Fibroblast of skin of back (primary cell): ENCODE measurements at places on chromosomes 7 and 10.
A peak's percentile ranks its signal among the peaks of the same experiment; 100 is the strongest.

DNA sequence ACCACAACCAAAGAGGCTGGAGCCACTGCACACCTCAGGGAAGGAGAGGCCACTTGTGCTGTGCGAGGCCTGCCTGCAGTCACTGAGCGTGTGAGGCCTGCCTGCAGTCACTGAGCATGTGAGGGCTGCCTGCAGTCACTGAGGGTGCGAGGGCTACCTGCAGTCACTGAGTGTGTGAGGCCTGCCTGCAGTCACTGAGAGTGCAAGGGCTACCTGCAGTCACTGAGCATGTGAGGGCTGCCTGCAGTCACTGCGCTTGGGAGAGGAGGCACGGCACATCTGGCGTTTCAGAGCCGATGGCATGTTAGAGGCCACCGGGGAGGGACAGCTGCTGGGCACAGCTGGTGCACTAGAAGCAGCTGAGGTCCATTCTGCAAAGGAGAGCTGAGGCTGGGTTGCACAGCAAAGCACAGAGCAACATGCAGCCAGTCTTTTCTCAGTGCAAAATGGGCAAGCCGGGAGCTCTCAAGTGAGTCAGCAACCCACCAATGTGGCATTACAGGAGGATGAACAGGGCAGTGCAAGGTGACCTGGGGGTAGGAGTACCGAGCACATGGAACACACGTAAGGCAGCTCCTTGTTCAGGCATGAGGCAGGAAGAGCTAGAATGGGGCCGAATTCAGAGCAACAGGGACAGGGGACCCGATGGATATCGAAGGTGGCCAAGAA, 540.1 kb downstream of the PTPRN2 start:
- DNase-seq: no peak

DNA sequence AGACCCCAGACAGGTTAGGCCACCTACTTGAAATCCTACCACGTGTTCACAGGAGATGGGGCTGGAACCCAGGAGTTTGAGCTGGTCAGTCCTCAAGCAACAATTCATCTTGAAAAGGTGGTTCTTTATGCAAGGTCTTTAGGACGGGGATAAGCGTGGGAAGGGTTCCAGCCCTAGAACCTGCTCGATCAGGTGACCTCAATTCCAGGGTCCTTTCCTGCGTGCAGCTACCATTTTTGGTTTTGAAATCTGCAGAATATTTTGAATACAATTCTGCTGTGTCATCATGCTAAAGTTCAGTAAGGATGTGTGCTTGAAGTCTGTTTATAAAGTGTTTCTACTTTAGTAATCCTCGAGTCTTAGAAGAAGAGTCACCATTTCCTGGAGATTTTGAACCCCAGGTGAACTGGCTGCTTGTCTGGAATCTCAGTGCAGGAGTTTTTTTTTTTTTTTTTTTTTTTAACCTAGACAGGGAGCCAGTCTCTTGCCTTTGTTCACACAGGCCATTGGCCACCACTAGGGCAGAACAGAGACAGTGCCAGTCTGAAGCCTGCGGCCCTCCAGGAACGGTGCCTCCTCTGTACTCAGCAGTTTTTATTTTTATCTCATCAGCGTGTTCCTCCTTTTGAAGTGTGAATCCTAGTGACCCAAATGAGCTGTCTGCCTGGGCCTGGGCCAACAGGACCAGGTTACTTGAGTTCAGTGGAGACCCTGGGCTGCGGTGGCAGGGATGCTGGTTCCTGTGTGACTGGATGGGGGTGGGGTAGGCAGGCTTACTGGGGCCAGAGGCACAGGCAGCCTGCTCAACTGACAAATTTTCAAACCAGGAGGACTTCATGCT, 54.6 kb downstream of the EEPD1 start:
- DNase-seq: peak; percentile 81

- DNase-seq: no peak
These were observed 59.7 kb upstream of the PIP4K2A start for GRCh38 chr10:22774102-22774501.

- no peak for DNase-seq
These were observed 6.6 kb upstream of the SAMD8 start for GRCh38 chr10:75104842-75105241.

DNA sequence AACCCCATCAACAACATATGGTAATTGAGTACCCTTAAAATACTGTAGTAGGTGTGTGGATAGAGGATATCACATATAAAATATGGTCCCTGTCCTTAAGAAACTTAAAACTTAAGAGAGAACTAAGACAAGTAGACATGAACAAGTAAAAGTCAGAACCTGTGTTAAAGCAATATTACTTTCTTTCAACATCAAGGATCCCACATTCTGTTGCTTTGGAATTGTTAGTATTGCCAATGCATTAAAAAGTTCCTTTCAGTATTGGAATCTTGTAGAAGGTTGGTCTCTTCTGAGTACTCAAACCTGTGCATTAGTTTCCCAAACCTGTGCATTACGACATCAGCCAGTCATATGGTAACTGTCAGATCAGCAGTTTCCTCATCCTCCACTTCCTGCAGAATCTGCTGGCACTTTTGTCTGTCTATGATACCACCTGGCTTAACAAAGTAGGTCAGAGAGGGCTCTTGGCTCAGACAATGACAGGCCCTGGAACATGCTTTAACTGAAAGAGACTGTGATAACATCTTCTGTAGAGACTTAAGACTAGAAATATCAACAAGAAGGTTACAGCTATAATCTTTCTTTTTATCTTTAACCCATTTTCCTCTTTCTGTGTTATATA, 56.5 kb downstream of the CCDC71L start:
- no peak for DNase-seq

- no peak for DNase-seq
These were observed 6.6 kb upstream of the TARP start for GRCh38 chr7:38280000-38280399.

DNA sequence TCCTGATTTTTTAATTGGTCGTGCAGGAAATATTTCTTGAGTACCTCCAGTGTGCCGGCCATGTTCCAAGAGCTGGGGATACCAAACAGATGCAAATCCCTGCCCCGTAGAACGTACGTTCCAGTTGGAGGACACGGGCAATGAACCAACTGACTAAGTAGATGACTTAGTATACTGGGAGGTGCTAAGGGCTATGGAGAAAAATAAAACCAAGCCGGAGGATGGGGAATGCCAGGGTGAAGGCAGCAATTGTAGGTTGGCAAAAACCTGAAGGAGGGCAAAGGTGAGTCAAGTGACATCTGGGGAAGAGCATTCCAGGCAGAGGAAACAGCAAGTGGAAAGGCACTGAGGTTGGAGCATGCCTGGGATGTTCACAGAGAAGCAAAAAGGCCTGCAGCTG, 6.8 kb upstream of the VSIR start:
- no peak for DNase-seq

GRCh38 chr7:53771701-53772100, 736.3 kb downstream of the POM121L12 start:
- DNase-seq: no peak

DNA sequence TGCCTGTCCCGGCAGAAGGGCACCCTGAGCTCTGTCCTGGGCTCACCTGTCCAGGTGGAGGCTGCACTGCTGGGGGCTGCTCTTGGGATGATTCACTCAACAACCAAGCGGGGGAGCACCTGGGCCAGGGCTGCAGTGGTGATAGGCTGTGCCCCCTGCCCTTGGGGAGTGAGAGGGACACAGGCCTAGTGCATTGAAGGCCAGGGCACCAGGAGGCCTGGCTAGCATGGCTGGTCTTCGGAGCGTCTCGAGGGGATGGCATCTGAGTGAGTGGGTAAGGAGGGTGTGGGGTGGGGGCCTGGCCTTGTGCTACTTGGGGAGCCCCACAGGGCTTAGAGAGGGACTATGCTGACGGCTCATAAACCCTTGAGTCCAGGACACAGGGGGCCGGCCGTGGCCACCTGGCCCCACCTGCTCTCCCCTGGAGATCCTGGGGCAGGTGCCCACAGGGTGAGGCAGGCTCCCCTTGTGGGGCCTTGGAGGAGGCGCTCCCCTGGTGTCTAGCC, 3.1 kb downstream of the PWWP2B start:
- DNase-seq: no peak

- peak; percentile 87 for DNase-seq
These were observed 77.2 kb downstream of the CH25H start for GRCh38 chr10:89129911-89130310.

GRCh38 chr7:272631-273030, 17.3 kb upstream of the FOXL3 start:
- DNase-seq: no peak

DNA sequence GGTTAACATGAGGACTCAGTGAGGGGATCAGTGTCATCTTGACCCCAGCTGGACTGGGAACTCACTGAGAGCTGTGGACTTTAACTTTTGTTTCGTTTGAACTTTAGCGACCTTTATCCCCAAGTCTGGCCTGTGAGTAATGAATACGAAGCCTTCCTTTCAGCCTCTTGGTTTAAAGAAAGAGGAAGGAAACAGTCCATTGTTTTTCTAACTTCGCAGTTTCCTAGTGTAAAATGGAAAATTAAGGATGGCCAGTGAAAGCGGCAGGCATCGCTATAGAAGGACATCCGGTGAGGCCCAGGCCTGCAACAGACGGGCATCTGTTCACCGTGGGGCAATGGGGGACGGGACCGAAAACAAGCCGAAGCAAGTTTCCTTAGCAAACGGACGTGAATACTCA, 44.1 kb upstream of the ADO start:
- no peak for DNase-seq

- DNase-seq: peak; percentile 15
These were observed 136.6 kb downstream of the SPAG6 start for GRCh38 chr10:22481687-22482539.

DNA sequence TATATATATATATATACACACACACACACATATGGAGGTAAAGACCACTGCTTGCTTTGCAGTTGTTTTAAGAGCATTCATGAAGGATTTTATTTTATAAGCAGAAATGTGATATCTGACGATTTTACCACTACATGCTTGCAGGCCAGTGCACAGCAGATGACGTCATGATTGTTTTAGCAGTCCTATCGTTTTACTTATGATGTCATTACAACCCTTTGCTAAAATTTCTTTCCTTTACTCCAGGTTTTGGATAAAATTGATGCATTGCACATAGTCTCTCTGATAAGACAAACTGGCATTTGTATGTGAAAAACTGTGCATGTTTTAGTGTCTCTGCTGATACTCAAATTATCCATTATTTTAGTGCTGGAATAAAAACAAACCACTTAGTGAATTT, 9.2 kb downstream of the EGFR start:
- no peak for DNase-seq

- no peak for DNase-seq
These were observed at the start of gene NPY for GRCh38 chr7:24283897-24284698. NPY (plus strand) TSS chr7:24284190; CDS start chr7:24285241, 1,051 bp downstream.

GRCh38 chr10:43114088-43114742, 24.0 kb upstream of the CSGALNACT2 start:
- no peak for DNase-seq

GRCh38 chr10:60825520-60825919, 47.2 kb downstream of the CDK1 start:
- DNase-seq: no peak

DNA sequence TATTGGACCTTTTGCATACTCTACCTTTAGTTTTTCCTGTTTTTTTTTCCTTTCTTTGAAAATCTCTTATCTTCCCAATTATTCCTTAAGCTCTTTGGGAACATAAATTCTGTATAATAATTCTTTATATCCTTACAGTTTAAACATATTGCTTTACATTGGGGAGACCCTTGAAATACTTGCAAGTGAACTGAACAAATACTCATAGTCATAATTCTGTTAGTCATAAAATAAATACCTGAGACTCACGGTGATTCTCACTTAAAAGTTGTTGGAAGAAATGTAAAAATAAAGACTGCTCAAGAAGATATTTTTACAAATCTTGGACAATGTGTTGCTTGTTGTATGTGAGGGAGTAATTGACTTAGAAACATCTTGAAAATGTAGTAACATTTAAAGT, 515.2 kb upstream of the POT1 start:
- DNase-seq: no peak

- no peak for DNase-seq
These were observed 234.9 kb downstream of the PARD3 start for GRCh38 chr10:34580214-34580613.

- peak; percentile 71 for DNase-seq
These were observed 12.3 kb downstream of the KLF14 start for GRCh38 chr7:130721486-130722277.

- peak; percentile 49 for DNase-seq
These were observed 13.7 kb downstream of the ASB15 start for GRCh38 chr7:123615344-123615743.

- DNase-seq: no peak
These were observed 98.9 kb downstream of the KAT6B start for GRCh38 chr10:74925291-74925690.

DNA sequence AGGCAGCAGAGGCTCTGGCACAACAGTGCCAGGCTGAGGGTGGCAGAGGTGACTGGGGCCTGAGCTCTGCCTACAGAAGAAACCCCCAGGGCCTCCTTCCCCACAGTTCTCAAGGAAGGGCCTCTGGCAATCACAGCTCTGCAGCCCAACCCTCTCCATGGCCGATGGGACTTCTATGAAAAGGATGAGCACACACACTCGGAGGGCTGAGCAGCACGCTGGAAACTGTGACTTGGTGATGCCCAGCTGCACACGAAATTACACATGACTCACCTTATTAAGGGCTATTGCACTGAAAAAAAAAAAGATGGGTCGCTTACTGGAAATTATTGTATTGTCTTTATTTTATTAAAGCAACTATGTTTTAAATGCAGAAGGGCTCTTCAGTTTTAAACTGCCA, 42.9 kb upstream of the LRRC18 start:
- DNase-seq: no peak

- peak; percentile 32 for DNase-seq
These were observed 171.5 kb upstream of the SP4 start for GRCh38 chr7:21256310-21256877.

- no peak for DNase-seq
These were observed 256.3 kb upstream of the MAGI2 start for GRCh38 chr7:79709574-79710409.

DNA sequence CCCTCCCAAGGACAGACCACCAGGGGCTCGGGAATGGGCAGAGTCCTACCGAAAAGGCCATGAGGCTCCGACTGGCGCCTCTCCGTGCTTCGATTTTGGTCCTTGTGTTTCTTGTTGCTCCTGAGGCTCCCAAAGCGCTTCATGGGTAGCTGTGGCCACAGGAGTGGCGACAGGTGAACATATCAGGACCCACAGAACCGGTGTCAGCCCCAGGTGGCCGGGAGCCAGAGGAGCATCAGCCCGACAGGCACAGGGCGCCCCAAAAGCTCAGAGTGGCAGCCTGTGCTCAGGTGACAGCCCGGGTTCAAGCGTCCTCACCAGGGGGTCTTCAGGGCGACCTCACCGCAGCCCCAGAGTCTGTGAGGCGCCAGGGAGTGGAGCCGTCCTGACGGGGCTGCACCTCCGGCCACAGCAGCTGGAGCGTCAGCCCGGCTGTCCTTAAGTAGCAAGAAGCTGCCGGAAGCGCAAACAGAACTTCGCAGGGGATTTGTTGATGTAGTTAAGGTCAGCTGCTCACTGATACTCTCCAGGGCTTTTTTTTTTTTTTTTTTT, 141.0 kb downstream of the PRKAG2 start:
- DNase-seq: no peak

- DNase-seq: no peak
These were observed 81.6 kb downstream of the DNAJB6 start for GRCh38 chr7:157418204-157419034.

- no peak for DNase-seq
These were observed 126.9 kb downstream of the MGMT start for GRCh38 chr10:129593953-129594352.

GRCh38 chr7:148159331-148159730, 431.2 kb upstream of the C7orf33 start:
- DNase-seq: no peak
